ENCODE measurements at places on chromosomes 3 and 15.

DNA sequence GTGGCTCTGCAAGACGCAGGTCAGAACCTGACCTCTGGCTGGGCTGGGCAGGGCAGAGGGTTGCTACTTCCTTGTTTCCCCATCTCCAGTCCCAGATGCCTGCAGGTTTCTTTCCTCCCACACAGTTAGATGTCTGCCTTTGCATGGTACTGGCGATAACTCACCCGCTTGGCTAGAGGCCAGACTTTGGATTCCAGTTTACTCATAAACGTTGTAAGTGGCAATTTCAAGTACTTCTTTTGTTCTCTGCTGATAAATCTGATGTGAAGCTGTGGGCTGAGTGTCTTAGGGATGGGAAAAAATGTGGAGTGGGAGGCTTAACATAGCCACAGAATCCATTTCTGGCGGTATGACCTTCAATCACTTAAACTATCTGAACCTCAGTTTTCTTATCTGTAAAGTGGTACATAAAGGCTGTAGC is 194.2 kb downstream of the EBLN2 start:
- DNase-seq: no peak

DNA sequence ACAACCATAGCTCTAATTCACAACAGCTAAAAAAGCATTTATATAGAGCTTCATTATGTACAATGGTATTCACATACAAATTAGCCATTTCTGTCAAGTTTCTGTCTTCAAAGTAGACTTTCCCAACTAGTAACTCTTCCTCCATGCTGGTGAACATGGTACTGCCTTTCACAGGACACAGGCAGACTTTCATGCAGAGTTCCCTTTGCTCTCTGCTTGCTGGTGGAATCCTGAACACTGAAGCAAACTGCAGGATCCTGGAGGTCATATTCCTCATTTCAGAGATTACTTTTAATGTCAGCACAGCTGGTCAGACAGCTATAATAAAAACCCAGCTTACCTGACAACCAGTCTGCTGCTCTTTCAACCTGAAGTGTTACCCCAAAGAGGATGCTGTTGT is 53.6 kb downstream of the TASOR start:
- no peak for DNase-seq

GRCh38 chr3:171827385-171827784 is 15.8 kb upstream of the TMEM212 start:
- no peak for DNase-seq

DNA sequence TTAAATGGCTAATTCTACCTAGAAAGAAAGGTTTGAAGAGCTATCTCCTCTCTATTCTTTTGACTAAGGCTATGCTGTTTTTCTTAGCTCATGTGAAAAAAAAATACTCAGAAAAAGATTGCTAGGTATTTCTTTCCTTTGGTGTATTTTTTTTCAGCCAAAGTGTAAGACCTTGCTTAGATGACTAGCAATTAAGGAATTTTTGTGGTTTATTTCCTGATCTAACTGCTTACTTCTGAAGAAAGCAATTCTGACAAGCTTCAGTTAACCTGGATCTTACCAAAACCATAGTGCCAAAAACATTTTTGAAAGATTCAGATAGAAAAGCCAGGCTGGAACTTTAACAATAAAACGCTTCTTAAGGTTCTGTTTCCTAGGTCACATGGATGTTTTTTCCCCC is 315.6 kb downstream of the SOX2 start:
- DNase-seq: no peak

DNA sequence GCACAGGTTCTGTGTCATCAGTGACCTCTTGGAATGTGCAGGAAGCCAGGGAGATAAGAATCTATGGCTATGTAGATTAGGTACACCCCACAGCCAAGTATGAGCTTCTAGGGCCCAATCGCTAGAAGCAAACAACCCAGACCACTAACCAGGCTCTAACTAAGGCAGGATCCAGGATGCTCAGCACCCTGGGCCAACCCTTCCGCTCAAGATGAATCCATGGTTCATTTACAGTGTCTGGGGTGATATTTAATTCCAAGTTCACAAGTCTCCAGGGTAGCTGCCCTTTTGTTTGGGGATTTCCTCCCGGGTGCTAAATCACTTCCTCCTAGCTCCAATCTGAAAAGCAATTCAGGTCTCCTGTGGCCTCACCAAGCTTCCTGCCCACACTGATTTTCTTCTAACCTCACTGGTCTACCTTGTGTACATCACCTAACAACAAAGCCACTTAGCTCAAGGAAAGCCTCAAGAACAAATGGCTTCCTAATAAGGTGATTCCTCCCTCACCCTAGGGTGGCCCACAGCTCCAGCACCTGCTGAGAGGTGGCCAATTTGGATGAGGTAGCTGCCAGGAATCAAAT is 2.4 kb downstream of the EHD4 start:
- DNase-seq: peak; percentile 69

- no peak for DNase-seq
Observed at GRCh38 chr15:78432664-78433063, 5.4 kb upstream of the IREB2 start.

DNA sequence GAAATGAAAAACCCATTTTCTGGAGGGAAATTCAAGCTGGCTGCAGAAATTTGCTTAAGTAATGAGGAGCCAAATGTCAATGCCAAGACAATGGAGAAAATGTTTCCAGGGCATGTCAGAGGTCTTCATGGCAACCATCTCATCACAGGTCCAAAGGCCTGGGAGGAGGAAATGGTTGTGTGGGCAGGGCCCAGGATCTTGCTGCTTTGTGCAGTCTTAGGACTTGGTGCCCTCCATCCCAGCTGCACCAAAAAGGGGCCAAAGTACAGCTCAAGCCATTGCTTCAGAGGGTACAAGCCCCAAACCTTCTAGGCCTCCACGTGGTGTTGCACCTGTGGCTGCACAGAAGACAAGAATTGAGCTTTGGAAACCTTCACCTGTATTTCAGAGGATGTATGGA is 59.3 kb downstream of the POMGNT2 start:
- DNase-seq: no peak

DNA sequence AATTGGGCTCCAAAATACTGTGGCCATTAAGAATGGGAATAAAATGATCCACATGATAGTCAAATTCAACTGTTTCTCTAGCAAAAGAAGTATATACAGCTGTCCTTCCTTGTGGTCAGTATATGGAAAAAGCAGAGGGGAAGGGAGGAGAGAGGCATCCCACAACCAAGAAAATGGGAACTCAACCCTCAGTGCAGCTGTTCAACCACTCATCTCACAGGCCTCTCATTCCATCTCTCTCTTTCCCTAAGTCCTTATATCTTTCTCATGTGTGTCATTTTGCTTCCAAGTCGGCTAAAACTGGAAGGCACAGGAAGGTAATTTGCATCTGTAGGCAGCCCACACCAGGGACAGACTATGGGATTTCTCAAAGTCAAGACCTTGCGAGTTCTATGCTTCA is 27.5 kb downstream of the AVEN start:
- DNase-seq: no peak

GRCh38 chr3:52119826-52120225 is 34.4 kb downstream of the POC1A start:
- DNase-seq: no peak

GRCh38 chr15:49122541-49123062 is 32.8 kb downstream of the COPS2 start:
- DNase-seq: no peak

DNA sequence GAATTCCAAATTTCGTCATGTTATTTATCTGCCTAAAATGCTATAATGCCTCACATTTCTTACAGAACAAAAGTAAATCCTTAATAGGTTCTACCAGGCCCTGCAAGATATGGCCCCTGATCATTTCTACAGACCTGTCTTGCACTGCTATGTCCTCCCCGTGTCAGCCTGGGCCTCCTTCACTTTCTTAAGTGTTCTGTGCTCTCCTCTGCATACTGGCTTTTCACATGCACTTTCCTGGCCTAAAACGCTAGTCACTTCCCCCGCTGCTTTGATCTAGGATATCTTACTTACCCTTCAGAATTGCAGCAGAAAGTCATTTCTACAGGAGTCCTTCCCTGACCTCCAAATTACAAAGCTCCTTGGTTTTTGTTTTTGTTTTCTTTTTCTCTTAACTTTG is 551.3 kb downstream of the NSUN3 start:
- DNase-seq: no peak

- no peak for DNase-seq
Observed at GRCh38 chr15:67385971-67386370, 131.4 kb downstream of the IQCH start.

GRCh38 chr3:21345382-21345976 is 405.5 kb downstream of the ZNF385D start:
- DNase-seq: no peak

- peak; percentile 55 for DNase-seq
Observed at GRCh38 chr3:177777699-177778098, 580.4 kb upstream of the TBL1XR1 start.

- no peak for DNase-seq
Observed at GRCh38 chr15:71682001-71682400, 128.4 kb upstream of the NR2E3 start.

- peak; percentile 88 for DNase-seq
Observed at GRCh38 chr3:151135541-151136337, 50.3 kb downstream of the MED12L start.

- DNase-seq: no peak
Observed at GRCh38 chr3:20752416-20752815, 566.4 kb upstream of the SGO1 start.

- DNase-seq: no peak
Observed at GRCh38 chr3:173411375-173411973, 13.9 kb downstream of the NLGN1 start.

DNA sequence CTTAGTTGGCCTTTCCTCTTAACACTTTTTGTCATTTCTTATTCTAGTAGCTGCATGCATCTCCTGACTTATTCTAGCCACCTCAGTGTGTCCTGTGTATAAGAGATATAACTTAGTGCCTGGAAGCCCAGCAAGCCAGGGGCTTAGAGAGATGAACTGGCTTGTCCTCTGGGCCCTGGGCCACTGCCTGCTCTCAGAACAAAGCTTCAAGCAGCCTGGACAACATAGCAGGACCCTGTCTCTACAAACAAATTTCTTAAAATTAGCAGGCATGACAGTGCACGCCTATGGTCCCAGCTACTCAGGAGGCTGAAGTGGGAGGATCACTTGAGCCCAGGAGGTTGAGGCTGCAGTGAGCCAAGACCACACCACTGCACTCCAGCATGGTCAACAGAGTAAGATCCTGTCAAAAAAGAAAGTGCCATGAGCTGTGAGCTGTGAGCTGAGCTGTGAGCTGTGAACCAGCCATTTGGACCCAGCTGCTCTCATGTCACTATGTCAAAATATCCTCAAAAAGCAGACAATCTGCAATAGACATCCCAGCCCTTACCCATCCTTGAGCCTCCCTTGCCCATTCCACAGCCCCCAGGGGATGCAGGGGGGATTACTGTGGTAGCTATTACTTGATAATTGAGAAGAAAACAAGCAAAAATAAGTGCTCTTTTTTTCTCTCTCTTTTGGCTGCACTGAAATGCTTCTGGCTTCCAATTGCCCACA is 174.5 kb downstream of the OPA1 start:
- DNase-seq: no peak

- DNase-seq: no peak
Observed at GRCh38 chr3:113183748-113184661, 27.4 kb upstream of the BOC start.

DNA sequence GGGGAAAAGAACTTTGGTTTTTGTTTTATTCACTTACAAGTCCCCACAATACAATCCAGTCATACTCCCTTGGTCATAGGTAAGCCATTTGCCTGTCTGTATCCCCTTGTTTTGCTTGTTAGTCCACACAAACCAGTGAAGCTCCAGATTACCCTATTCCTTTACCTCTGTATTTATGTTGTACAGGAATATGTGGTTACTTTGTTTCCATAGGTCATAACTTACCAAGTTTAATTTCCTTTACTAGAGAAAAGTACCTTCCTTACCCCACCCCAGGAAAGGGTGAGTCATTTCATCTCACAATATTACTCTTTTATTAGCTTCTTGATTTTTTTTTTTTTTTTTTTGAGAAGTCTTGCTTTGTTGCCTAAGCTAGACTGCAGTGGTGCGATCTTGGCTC is 113.4 kb upstream of the LRRFIP2 start:
- peak; percentile 48 for DNase-seq

DNA sequence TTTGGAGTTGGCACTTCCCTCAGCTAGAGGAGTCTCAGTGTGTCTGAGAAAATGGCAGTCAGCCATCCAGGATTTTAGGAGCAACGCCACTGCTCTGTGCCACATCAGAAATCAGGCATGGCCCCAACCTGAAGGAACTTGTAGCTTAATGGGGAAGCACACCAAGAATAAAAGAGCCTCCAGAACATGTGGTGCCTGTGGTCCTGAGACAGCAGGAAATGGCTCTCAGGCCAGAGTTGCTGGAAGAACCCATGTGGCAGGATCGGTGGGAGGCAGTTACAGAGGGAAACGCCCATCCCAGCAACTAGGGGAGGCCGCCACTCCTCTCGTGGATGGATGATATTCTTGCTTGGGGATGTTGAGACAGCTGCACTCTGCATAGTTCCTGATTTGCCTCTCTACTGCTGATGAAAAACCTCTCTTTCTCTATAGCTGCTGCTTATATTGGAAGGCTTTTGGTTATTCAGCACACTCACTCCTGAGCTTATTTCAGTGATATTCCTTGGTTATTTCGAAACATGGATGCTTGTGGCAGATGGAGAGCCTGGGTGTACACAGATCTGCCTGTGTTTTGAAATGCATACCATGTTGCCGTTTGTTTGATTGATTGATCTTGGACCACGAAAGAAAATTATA is 52.4 kb downstream of the KLHL25 start:
- no peak for DNase-seq

- DNase-seq: no peak
Observed at GRCh38 chr3:103195216-103195615, 760.4 kb downstream of the ZPLD1 start.

GRCh38 chr3:16079519-16079918 is 95.0 kb upstream of the GALNT15 start:
- no peak for DNase-seq

DNA sequence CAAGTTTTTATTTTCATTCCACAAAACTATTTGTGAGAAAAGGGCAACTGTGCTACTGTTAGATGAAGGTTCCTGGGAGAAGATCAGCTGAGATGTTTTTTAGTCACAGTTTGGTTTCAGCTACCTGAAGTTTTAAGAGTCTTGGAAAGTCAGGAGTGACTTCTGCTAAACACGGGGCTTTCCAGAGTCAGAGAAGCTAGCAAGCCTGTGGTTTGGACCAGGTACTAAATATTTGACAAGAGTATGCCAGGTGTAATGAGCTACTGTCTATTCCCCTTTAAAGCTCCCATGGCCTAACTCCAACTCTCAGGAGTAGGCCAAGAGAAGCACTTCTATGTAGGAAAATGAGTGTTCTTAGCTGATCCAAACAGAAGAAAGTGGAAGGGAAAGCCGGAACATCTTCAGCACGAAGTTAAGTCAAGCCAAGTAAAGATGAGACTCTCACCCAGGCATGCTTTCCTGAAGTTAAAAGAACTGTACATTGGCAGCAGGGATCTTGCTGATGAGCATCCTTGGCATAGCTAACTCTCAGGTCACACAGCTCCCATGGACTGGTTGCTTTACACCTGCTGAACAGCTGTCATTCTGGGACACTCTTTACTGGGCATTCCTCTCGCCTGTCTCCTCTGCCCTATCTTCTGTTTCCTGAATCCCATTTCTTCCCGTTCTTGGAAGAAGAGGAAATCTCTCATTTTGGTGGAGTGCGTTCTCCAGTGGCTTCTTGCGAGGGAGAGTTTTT is 22.5 kb downstream of the TM4SF18 start:
- DNase-seq: no peak

GRCh38 chr3:84965141-84965540 is 6.4 kb downstream of the CADM2 start:
- peak; percentile 1 for DNase-seq
